AML-193 (cell line): ENCODE measurements at places on chromosomes 16 and 17.

GRCh38 chr16:65667011-65667578 is 545.2 kb upstream of the CDH11 start:
- DNase-seq, result no peak

- DNase-seq, result no peak
Measured at GRCh38 chr17:31394544-31394943, 3.1 kb downstream of the RAB11FIP4 start.

GRCh38 chr17:80453998-80454556 is 22.3 kb downstream of the NPTX1 start:
- DNase-seq, result no peak

DNA sequence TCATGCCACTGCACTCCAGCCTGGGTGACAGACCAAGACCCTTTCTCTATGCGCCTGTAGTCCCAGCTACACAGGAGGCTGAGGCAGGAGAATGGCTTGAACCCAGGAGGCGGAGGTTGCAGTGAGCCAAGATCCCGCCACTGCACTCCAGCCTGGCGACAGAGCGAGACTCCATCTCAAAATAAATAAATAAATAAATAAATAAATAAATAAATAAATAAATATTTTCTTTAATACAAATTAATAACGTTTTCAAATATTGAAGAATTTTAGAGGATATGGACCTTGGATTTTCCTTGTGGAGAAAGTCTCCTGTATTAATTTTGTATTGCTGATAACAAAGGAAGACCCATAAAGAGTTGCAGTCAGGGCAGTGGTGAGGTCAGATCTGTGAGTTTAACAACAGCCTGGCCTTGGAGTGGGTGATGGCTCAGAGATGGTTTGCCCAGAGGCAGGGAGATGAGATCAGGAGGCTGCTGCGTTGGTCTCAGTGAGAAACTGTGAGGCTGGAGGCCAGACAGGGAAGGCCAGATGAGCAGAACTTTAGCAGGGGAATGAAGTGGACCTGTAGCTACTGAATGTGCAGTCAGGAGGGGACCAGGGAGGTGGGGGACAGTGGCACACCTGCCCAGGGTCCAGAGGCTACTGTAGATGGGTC is 4.4 kb upstream of the ASGR1 start:
- no peak for DNase-seq

DNA sequence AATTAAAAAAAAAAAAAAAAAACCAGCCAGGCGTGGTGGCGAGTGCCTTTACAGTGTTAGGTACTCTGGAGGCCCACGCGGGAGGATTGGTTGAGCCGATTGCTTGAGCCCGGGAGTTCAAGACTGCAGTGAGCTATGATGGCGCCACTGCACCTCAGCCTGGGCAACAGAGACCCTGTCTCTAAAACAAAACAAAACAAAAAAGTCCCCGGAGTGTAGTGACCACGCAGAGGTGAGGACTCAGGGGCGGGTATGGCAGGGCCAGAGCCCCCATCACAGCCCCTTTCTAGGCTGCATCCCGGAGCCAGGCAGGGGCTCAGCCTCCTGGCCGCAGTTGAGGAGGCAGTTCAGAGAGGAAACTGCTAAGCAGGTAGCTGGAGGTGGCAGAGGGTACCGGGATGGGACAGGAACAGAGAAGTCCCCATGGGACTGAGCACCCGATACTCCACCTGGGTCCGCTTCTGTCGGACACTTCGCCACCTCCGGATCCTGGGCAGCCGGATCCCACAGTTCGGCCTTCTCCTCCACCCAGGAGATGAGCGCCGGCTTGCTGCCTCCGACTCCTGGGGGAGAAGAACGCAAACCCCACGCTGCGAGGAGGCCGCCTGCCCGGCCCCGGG is 800 bp downstream of the ZNF747 start:
- no peak for DNase-seq

DNA sequence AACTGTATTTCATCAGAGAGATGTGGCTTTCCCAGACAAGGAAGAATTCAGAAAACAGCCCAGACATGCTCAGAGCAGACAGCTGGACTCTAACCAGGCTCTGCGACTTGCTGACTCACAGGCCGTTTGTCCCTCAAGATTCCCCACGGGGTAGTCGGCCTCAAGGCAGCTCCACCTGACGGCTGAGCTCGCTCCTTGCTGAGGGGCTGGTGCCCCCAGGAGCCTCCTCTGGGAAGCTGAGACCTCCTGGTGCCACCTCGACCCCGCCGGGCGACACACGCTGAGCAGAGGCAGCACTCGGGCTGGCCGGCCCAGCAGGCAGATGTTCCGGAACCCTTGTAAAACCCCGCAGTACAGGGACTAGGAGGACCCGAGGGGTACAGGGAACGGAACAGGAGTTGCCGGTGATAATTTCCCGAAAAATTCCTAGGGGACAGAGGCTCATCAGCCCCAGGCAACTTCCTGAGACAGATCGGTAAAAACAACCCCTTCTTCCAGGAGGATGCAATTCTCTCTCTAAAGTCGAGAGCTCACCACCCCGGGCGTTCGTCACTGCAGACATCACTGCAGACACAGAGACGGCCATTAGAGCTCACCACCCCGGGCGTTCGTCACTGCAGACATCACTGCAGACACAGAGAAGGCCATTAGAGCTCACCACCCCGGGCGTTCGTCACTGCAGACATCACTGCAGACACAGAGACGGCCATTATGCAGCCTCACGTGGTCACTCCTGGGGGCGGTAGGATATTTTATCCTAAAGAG is 19.9 kb downstream of the RPH3AL start:
- DNase-seq, result no peak
